ENCODE measurements at places on chromosomes 1 and 21.

- no peak for DNase-seq
These were observed 4.4 kb downstream of the CDC42 start for GRCh38 chr1:22056936-22057335.

DNA sequence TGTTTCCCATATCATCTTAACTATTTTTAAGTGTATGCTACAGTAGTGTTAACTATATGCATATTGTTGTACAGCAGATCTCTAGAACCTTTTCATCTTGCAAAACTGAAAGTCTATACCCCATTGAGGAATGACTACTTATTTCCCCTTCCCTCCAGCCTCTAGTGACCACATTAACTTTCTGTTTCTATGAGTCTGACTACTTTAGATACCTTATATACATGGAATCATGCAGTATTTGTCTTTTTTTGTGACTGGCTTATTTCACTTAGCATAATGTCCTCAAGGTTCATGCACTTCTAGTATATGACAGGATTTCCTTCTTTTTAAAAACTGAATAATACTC, 96.5 kb upstream of the BTG3 start:
- no peak for DNase-seq

- DNase-seq = no peak
These were observed 15.7 kb upstream of the NRIP1 start for GRCh38 chr21:15080526-15080925.

- no peak for DNase-seq
These were observed 31.8 kb downstream of the GNG4 start for GRCh38 chr1:235617808-235618207.

GRCh38 chr1:57249511-57249910, 174.3 kb downstream of the DAB1 start:
- DNase-seq = no peak

DNA sequence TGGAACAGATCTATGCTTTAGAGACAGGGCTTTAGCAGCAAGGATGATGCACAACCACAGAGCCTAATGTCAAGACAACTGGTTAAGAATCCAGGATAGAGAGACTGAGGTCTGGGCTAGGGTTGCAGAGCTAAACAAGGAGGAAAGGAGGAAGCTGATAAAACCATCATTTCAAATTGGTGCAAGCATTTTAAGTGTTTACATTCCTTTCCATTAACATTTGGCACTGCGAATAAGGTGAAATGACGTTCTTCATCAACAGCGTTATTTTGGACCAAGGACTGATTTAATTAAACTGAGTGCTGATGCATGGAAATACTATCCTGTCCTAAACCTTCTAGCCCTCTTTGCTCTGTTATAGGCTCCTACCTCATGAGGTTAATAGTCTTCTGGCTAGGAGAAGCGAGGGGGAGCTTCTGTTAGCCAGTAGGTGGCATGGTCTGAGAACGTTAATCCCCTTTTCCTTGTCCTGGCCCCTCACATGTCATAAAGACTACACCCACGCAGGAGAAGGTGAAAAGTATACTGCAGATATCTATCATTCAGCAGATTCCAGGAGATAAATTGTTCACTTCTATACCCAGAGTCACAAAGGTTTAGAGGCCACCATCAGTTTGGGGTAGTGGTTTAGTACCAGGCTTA, 7.6 kb upstream of the C1orf21 start:
- peak; percentile 18 for DNase-seq

Data from HT1080 (cell line).